Activated CD4-positive, alpha-beta T cell treated with anti-CD3 and anti-CD28 coated beads, Interleukin-2, Interleukin-6, amounts not matched to agents 100 ng/mL and 50 ng/mL, durations not matched to agents 16 hours and 8 hours (primary cell): ENCODE measurements at places on chromosomes 11 and 22.

GRCh38 chr11:61027141-61027840 lies 55.8 kb downstream of the CD6 start:
- DNase-seq: peak; percentile 45

DNA sequence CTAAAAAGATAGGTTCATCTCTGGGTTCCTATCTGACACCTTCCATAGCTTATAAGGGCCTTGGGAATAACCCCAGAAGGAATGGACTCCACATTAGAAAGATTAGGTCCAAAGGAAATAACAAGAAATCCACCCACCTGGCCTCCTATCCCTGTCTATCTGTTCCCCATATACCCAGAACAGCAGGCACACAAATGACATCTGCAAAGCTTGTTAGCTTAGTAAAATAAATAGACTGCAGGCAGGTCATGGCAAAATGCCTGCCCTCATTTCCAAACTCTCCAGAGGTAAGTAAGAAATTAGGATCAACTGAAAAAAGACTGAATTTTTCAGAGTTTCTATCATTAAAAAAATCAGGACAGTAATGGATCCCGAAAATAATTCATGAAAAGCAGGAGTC lies 489.5 kb downstream of the DLG2 start:
- no peak for DNase-seq

GRCh38 chr22:44450503-44450902 lies 47.5 kb downstream of the RTL6 start:
- DNase-seq: no peak

GRCh38 chr11:117449111-117449693 lies 121.5 kb downstream of the CEP164 start:
- DNase-seq: no peak

- DNase-seq: no peak
Observed at GRCh38 chr11:22764735-22765134, 64.9 kb downstream of the SVIP start.

DNA sequence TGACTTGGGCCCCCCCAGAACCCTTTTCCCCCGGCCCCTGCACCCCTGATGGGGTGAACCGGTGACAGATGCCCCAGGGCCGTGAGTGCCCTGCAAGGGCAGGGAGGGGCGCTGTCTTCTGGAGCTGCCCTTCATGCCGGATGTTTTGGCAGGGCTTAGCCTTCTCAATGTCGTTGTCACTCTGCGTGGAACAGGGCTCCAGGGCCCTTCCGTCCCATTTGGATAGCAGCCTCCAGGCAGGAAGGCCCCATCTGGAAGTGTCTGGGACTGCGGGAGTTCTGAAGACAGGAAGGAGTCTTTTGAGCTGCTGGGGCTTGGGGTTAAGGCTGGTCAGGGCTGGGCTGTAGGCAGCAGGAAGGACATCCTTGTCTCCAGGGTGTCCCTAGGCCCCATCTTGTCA lies 4.6 kb downstream of the FRMD8 start:
- DNase-seq: no peak
